Inflammatory macrophage (primary cell): ENCODE measurements at places on chromosomes 1 and 21.

- DNase-seq = no peak
These were observed 307.7 kb downstream of the OMA1 start for GRCh38 chr1:58238846-58239245.

DNA sequence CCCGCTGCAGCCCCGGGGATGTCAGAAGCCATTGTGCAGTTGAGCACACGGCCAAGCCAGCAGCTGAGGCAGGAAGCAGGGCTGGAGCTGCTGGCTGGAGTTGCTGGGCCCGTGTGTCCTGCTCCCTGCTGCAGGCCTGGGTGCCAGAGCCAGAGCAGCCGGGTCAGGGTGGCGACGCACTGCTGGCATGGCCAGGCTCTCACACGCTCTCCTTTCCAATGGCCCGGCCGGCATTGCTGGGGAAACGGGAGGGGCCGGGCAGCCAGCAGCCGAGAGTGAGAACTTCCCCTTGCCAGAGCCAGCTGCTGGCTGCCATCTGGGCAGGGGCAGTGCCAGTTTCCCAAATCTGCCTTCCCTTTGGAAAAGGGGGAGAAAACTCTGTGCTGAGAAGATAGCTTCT lies 82.4 kb upstream of the PROX1 start:
- no peak for DNase-seq

DNA sequence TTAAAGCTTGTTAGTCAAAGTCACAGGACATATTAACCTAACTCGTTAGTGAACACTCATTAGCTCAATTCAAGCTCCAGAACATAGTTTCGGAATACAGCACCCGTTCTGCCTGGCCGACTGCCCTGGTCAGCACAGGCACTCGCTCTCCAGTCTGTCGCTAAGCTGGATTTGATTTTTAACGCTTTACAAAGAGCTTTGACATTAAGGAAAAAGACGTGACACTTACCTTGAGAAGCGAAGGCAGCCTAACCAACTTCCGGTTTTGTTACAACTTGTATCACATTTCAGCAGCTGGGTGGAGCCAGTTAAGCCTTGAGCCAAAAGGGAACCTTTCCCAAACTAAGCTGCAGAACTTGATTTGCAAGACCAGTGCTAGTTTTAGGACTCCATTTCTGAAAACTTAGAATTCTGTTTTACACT lies at the start of gene FRRS1:
Gene FRRS1 (minus strand): TSS at position 258 of the 423 bp plus-strand sequence. CDS start 17,867 bp downstream, outside the sequence.
- peak; percentile 92 for DNase-seq

- DNase-seq = peak; percentile 49
These were observed 7.3 kb upstream of the SAMD11 start for GRCh38 chr1:916173-917075.

DNA sequence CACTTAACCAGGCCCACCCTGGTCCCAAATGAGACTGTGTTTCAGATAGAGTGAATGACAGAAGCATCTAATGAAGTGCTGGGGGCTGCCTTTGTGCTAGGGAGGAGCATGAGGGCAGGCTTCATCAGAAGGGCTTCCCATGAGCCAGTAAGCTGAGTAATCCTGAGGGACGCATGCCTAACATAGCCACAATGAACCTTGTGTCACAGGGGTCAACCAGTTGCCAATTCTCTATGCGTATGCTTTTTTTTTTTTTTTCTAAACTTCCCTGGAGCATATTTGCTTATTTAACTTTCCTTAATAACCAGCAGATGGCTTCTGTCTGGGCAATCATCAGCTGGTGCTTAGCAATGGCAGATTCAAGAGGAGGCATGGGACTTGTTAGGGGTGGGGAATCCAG lies 25.5 kb upstream of the CYP2J2 start:
- DNase-seq = no peak

DNA sequence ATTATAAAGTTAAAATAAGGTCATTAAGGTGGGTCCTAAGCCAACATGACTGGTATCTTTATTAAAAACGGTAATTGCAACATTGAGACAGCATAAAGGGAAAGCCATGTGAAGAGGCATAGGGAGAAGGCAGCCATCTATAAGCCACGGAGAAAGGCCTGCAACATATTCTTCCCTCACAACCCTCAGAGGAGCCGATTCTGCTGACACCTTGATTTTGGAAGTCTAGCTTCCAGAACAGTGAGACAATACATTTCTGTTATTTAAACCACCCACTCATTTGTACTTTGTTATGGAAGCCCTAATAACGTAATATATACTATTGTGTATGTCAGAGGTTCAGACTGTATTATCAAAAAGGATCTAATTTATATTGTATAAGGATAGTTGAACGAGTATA lies 190.8 kb downstream of the PDE4B start:
- DNase-seq = no peak
